Stimulated activated CD4-positive, alpha-beta T cell treated with anti-CD3 and anti-CD28 coated beads, Interleukin-12 subunit alpha, Interleukin-12 subunit beta, amount 100 ng/mL, for 24 hours (primary cell): ENCODE measurements at places on chromosomes 7 and 10.

- DNase-seq = no peak
These were observed 269.1 kb downstream of the SUGCT start for GRCh38 chr7:40403703-40404476.

GRCh38 chr7:41403291-41403690 lies 299.6 kb downstream of the INHBA start:
- DNase-seq = no peak

- no peak for DNase-seq
These were observed 157.4 kb upstream of the MAGI2 start for GRCh38 chr7:79610748-79611304.

DNA sequence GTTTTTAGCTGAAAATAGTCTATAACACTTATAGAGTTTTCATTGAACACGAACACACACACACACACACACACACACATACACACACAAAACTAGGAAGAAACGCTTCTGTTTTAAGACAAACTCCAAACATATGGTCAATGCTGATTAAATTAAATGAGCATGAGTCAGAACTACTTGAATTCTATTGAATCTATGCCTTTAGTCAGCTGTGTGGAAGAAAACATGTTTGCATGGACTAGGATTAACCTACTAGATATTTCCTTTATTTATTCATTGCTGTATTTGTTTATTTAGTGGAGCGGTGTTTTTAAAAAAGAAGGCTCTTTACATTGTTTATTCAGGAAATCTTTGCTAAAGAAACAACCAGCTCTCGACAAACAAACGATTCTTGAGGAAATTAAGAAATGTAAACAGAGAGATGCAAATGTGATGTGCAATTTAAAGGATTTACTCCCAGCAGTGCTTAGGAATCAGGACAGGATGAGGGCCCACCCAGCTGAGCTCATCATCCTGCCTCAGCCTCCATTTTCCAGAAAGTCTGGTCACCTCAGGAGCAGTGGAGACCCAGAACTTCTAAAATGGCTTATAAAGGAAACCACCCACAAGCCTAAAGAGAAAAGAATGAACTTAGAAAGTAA lies 83.2 kb downstream of the PDE1C start:
- DNase-seq = no peak

DNA sequence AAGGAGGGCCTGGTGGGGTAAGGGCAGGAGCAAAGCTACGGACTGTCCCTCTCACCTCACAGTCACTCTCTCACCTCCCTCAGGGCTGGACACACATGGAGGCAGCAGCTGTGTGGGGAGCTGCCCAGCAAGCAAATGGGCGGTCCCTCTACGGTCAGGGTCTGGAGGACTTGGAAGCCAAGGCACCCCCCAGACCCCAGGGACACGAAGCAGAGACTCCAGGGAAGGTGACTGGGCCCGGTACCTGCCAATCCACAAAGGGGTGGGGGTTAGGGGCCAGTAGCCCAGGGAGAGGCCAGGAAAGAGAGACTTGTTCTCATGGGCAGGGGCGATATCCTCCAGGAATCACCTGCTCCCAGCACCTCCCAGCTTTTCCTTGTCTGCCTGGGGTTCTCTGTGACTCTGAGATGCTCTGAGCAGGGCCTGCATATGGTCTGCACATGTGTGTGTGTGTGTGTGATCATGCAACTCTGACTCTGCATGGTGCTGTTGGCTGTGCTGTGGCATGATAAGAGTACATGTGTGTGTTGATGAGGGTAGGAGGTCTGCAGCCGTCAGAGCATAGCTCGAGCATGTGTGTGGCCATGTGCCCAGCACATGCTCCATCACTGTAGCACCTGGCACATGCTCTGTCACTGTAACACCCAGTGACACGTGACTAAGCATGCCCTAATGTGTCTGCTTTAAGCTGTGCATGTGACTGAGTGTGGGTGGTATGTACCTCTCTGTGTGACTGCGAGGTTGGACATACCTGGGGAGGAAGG lies 4.6 kb upstream of the LDB3 start:
- no peak for DNase-seq

DNA sequence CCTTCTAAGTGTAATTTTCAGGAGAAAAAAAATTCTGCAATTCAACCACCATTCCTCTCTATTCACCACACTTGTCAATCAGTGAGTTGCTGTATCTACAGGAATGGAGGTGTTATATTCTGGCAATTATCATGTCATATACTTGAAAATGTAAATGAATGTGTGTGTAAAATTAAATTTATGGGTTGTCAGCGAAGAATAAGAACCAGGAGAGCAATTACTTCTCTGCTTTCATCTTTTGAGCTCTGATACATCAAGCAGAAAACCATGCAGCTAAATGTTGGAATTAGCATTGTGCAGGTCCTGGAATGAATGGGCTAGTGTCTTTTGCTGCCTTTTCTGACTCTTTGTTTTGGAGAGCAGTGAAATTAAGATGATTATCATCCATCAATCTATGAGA lies 207.6 kb downstream of the FOXP2 start:
- DNase-seq = no peak

GRCh38 chr7:155709453-155709852 lies 65.0 kb downstream of the RBM33 start:
- no peak for DNase-seq

DNA sequence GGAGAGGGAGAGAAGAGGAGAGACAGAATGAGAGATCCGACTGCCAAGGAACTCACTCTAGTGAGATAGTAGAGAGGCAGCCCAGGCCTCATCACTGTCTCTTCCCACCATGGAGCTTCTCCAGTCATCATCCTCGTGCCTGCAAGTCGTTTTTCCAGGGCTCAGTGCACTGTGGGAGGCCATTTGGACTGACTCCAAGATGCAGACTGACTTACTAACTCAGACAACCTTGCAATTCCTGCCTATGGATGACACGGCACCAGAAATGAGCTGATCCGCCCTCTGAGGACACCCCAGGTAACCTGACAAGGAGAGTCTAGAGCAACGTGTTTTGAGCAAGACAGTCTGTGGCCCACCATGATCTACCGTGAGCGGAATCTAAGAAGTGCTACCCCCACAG lies 154.9 kb downstream of the GLI3 start:
- DNase-seq = no peak

DNA sequence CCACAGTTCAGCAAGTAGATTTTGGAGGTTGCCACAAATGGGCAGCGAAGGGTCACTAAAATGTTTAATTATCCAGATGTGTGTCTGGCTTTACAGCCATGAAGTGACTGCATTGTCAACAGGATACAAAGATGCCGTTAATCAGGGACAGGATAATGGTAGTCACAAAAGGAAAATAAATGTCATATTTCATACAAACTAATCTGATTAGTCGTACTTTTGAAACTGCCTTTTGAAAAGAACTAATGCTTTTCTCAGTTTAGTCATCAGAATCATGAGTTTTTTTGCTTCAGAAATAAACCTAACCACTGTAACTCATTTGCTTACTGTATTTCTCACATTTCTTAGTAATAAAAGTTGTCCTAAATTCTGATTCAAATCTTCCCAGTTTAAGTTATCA lies 22.2 kb upstream of the WNT16 start:
- no peak for DNase-seq

DNA sequence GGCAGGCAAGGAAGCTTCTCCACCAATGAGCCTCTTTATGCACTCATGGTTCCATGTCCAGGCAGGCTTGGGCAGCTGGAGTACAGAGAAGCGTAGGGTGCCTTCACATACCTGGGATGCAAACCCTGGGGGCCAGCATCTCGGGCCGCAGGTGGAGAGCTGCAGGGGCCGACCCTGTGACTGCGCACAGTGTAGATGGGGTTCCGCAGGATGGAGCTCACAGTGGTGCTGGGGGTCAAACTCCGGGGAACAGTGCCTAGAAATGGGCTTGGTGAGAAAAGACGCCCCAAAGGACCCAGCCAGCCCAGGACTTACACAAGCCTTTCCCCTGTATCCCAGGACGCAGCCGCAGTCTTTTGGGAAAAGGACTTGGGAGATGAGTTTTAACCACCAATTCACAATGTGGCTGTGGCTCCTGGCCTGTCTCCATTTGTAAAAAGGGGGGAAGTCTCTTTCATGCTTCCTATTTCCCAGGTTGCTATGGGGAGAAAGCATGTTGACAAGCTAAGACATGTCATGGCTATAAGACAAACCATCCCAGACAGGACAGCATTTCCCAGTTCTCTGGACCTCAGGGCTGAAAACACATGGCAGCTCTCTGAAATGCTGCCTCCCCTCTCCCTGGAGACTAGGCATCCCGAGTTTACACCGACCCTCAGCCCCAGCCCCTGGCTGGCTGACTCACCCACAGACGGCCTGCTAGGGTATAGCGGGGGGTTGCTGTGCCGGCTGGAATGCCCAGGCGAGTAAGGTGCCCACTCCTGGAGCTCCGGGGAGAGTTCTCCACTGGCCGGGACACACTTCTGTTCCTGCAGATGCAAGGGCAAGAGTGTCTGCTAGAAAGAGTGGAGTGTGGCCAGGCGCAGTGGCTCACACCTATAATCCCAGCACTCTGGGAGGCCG lies 107.1 kb downstream of the DLG5 start:
- no peak for DNase-seq

DNA sequence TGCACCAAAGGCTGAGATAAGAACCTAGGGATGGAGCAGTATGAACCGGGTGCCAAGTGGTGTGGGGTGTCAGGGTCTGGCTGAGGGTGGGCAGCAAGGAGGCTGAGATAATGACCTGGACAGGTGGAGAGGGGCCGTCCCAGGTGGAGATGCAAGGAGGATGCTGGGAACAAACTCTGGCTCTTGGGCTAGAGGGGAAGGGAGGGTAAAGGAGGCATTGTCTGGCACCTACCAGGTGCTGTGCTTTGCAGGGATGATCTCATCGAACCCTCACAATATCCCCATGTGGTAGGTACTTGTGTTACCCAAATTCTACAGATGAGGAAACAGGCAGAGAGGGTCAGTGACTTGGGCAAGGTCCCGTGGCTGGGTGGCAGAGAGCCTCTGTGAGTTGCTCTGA lies 19.9 kb upstream of the HOXA13 start:
- DNase-seq = no peak

GRCh38 chr7:112449902-112450806 lies at the start of gene IFRD1:
TSS of gene IFRD1 (plus strand) at chr7:112450460. CDS start at chr7:112450689, 229 bp downstream.
- peak; percentile 99 for DNase-seq

DNA sequence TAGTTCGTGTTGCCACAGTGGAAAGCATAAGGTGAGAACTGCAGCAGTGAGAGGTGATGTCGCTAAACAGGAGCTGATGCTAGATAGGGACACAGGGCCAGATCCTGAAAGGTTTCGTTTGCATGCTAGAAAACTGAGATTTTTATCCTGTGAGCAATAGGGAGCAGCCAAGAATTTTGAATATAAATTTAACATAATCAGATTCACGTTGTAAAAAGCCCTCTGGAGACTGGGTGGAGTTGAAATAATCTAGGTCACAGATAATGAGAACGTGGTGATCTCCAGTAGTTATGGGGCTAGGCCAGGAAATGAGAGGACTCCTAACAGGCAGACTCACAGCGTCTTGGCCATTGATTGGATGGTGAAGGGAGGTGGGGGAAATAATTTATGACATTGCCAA lies 92.1 kb upstream of the IMMP2L start:
- DNase-seq = no peak

DNA sequence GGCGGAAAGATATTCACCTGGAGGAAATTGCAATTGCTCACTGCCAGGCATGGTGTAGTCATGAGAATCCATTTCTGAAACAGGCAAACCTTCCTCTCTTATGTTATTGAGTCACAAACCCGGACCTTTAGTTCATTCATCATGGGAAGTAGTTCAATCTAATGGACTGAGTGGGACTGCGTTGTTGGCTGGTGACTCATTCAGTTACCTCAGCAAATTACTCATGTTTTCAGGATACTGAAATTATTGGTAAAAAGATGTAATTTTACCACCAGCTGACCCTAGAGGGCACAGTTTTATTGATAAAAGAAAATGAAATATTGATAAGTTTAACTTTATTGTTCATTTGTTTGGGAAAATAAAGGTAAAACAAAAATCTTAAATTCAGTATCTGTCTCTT lies 1194.4 kb upstream of the SORCS1 start:
- DNase-seq = no peak

- DNase-seq = no peak
These were observed 535.6 kb upstream of the GHITM start for GRCh38 chr10:83603708-83604107.

DNA sequence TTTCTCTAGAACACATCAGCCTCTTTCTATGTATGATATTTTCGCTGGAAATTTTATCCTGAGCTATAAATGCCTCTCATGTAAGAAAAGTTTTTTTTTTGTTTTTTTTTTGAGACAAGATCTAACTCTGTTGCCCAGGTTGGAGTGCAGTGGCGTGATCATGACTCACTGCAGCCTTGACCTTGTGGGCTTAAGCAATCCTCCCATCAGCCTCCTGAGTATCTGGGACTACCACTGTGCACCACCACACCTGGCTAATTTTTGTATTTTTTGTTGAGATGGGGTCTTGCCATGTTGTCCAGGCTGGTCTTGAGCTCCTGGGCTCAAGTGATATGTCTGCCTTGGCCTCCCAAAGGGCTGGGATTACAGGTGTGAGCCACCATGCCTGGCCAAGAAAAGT lies 80.4 kb downstream of the ADK start:
- DNase-seq = no peak

GRCh38 chr7:147818317-147818716 lies 772.2 kb upstream of the C7orf33 start:
- DNase-seq = no peak

GRCh38 chr7:17293481-17293880 lies 5.0 kb upstream of the AHR start:
- DNase-seq = no peak

DNA sequence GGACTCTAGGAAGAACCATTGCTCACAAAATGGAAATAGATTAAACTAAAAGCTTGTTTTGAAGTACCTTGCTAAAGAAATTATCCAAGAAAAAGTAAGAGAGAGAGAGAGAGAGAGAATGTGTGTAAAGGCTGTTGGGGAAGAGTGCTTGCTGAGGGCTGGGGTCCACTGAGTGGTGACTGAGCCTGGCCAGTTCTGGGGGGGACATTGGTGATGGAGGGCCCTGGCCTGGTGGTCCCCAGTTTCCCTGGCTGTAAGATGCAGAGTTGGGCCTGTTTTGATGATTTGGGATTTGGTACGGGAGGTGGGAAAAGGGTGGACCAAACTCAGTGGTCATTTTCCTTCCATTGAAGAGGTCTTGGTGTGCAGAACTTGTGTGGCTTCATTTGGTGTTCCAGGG lies 880 bp downstream of the RAMP3 start:
- DNase-seq = no peak

DNA sequence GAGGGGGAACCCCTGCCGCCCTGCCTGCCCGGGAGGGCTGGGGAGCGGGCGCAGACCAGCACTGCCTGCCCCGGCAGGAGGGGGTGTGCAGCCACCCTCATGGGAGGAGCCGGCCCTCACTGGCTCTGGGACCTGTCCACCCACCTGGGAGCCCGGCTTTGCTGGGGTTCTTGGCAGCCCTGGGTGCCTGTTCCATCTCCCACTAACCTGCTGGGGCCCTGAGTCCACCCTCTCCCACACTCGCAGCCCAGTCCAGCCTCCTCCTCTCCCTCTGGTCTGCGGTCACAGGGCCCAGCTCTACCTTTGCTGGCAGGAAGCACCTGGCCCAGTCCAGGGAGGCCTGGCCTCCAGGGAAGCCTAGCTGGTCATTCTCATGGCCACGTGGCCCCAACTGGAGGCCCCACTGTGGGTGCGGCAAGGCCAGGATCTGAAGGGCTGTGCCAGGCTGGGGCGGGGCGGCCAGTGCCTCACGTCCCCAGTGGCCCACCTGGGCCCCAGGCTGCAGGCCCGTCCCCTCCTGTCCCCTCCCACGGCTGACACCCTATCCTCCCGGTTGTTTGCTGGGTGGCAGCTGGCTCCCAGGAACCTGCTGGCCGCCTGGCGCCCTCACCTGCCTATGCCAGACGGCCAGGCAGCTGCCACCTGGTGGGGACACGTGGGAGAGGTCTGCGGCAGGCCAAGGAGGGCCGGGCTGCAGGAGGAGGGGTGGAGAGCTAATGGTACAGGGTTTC lies at the start of gene TMEM184A:
Gene TMEM184A (minus strand): TSS at position 393 of the 731 bp plus-strand sequence. CDS start 721 bp downstream, outside the sequence.
- DNase-seq = peak; percentile 28
